Amniotic epithelial cell (primary cell): ENCODE measurements at places on chromosomes 16 and 17.
A peak's percentile ranks its signal among the peaks of the same experiment; 100 is the strongest.

DNA sequence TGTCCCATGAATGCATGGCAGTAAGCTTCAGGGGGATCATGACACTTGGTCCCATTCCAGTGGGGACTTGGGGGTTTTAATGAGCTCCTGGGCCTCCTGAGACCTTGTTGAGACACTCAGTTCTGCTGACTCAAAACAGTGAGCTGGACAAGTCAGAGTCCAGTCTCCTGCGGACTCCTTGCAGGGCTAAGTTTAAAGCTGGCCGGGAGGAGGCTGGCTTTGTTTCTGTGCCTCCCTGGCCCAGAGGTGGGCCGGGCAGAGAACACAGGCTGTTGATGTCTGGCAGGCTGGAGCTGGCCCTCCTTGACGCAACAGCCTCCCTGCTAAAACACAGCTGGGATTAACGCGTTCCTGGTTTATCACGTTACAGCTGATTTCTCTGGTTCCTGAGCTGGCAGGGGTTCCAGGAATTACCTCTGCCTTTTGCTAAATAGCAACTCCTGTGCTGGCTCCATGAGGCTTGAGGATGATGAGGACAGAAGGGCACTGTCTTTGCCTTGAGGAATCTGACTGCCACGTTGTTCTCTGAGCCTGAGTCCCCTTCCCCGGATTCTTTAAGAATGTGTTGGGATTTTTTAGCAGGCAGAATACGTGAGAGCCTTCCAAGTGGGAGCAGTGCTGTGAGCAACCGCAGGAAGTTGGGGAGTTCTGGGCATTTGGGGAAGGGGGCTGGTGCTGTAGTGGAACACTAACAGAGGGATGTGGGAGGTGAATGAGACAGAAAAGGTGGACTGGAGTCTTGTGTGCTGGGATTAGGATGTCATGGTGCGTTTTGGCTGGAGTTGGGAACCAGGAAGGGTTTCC is 2.0 kb downstream of the GPT2 start:
- DNase-seq = peak; percentile 80

GRCh38 chr17:28973425-28973824 is 22.1 kb upstream of the PHF12 start:
- DNase-seq = peak; percentile 68

DNA sequence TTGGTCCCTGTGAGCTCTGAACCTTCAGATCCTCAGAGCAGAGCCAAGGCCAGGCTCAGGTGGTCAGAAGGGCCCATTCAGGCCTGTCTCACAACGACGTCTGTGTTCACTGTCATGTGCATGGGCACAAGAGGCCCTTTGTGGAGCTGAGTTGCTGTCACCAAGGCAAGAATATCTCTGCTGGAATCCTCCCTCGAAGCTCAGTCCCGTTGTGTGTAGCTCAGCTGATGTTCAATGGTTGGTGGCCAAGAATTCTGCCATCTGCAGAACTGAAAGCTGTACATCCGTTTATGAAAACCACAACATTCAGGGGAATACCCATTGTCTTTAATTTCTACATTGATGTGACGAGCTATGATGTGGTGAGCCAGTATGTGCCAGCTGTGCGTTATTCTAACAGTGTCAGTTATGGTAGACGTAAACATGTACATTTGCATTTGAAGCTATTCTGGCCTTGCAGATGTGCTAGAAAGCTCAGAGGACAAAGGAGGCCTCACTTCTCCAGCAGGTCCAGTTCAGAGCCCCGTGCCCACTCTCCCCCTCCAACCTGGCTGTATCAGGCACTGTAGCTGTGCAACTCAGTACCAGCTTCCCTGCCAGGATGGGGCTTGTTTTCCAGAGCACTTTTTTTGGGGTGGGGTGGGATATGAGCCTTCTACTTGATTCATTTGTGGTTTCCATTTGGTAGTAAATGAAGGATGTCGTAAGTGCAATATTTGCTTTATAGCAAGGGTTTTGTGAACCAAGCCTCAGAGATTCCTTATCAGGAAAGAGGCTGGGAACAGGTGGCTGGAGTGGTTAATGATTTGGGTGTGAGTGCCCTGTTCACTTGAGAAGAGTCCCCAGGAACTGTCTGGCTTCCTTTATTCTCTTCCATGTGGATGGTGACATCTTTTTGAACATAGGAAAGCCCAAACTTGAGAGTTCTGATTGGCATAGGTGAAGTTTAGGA is 56.1 kb downstream of the B9D1 start:
- no peak for DNase-seq

DNA sequence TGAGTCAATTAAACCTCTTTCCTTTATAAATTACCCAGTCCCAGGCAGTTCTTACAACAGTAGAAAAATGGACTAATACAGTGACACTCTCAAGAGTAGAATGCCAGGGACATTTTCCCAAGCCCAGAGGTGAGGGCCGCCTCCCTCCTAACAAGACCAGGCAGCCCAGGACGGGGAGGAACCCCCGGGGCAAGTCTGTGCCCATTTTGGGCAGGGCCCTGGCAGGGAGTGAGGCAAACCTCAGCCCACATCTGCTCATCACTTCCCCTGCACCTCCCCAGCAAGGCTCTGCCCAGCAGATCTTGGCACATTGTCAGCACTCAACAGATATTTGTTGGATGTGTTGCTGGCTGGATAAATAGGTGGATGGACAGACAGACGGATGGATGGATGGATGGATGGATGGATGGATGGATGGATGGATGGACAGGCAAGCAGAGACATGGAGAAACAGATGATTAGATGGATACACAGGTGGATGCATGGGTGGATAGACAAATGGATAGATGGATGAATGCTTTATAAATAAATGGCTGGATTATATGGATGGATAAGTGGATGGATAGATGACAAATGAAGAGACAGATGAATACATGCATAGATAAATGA is 271.3 kb downstream of the PARN start:
- DNase-seq = no peak

GRCh38 chr17:8745586-8746500 is 1.2 kb upstream of the CCDC42 start:
- peak; percentile 40 for DNase-seq

- DNase-seq = peak; percentile 30
These were observed 5.9 kb downstream of the PAM16 start for GRCh38 chr16:4344983-4345835.

DNA sequence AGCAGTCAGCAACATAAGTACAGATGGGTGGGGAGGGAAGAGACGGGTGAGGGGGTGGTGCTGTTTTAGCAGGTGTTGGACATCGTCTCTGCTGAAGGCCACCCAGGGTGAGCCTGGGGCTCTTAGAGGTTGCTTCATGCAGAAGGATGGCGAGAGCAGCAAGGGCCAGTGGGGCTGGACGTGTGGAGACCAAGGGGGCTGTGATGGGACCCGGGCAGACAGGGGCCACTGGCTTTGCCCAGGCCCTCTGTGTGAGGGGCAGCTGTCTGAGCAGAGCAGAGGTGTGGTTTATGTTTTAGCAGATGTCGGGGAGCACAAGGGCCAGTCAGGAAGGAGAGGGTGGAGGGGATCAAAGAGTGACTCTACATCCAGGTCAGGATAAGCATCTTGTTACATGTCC is 4.8 kb downstream of the NARF start:
- no peak for DNase-seq

- DNase-seq = no peak
These were observed 100.4 kb downstream of the STX8 start for GRCh38 chr17:9475101-9475658.

- DNase-seq = no peak
These were observed 29.7 kb downstream of the FANCA start for GRCh38 chr16:89786474-89787364.

DNA sequence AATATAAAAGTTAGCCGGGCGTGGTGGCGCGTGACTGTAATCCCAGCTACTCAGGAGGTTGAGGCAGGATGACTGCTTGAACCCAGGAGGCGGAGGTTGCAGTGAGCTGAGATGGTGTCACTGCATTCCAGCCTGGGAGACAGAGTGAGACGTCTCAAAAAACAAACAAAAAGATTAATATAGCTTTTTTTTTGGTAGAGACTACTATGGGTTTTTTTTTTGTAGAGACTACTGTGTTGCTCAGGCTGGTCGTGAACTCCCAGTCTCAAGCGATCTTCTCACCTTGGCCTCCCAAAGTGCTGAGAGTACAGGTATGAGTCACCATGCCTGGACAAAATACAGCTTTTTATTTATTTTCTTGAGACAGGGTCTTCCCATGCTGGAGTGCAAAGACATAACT is 20.2 kb downstream of the ZNRF1 start:
- no peak for DNase-seq

- no peak for DNase-seq
These were observed 1.8 kb downstream of the LCAT start for GRCh38 chr16:67942200-67942509.

- peak; percentile 99 for DNase-seq
These were observed 75.8 kb upstream of the ZNF469 start for GRCh38 chr16:88306860-88307545.

- DNase-seq = no peak
These were observed 78.9 kb downstream of the TMC6 start for GRCh38 chr17:78049609-78050008.

GRCh38 chr17:43900183-43900857 is 7.0 kb downstream of the MPP2 start:
- peak; percentile 58 for DNase-seq

- no peak for DNase-seq
These were observed at the start of gene TMC5 for GRCh38 chr16:19417640-19418039. Gene TMC5 (plus strand): TSS chr16:19417883. CDS start chr16:19440039, 22,156 bp downstream.

GRCh38 chr16:11665071-11665491 is 3.2 kb upstream of the SNN start:
- no peak for DNase-seq

- DNase-seq = no peak
These were observed 7.9 kb downstream of the ELMO3 start for GRCh38 chr16:67206838-67207248.

DNA sequence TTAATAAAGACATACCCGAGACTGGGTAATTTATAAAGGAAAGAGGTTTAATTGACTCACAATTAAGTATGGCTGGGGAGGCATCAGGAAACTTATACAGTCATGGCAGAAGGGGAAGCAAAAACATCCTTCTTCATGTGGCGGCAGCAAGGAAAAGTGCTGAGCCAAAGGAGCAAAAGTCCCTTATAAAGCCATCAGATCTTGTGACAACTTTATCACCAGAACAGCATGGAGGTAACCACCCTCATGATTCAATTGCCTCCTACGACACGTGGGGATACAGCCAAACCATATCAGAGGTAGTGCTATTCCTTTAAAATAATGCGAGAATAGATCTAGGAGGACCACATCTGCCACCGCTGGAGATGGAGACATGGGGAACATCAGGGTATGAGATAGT is 9.0 kb downstream of the C16orf54 start:
- DNase-seq = no peak

DNA sequence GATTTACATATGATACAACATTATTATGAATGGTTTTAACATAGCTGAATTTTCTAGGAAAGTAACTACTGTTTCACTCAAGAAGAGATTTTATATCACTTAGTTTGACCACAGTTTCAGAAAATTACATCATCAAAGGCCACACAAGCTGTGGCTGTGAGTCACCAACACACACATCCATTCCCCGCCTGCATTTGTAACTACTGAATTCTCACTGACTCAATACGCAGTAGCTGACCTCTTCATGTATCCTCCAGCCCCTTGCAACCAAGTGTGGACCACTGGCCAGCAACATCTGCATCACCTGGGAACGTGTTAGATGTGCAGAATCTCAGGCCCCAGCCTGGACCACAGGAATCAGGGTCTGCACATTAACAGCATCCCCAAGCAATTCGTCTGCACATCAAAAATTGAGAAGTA is 197.6 kb downstream of the XYLT1 start:
- peak; percentile 78 for DNase-seq

GRCh38 chr17:39812466-39812865 is 51.6 kb downstream of the IKZF3 start:
- DNase-seq = no peak

GRCh38 chr16:54062361-54063278 is 224.0 kb downstream of the IRX3 start:
- DNase-seq = no peak

DNA sequence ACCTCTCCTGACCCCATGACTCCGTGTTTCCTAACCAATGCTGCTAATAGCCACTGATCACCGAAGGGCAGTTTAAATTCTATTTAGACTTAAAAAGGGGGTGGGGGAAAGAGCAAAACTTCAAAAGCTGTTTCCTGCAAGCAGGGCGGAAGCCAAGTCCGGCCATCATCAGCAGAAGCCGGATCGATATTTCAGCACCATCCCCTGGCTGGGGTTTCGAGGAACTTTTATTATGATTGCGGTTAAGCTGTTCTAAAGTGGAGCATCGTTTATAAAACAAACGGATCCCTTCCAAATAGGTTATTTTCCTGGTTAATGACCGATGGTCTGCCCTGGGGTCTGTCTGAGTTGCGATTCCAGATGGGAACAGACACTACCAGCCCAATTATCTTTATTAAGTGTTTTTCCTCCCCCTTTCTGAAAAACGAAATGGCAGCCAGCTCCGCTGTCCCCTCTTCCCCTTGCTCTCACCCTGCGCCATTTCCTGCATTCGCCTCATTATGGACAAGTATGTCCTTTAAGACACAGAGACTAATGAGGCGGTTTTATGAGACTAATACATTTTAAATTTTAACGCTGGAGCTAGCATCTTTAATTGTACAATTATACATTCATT is 76.1 kb upstream of the IRX3 start:
- DNase-seq = no peak

DNA sequence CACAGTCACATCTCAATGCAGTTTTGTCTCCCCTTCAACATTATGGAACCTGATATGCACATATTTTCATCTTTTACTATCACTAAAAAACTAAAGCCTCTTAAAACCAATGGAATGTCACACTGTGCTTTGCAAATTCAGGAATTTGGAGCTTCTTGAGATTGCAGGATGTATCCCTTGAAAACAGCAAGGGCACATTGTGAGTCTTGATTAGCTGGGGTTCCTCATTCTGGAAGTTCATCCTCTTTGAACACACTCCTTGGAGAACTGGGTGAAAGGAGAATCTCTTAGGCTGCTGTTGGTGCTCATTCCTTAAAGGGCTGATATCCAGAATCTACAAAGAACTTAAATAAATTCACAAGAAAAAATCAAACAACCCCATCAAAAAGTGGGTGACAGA is 21.1 kb upstream of the MYOCD start:
- DNase-seq = no peak

DNA sequence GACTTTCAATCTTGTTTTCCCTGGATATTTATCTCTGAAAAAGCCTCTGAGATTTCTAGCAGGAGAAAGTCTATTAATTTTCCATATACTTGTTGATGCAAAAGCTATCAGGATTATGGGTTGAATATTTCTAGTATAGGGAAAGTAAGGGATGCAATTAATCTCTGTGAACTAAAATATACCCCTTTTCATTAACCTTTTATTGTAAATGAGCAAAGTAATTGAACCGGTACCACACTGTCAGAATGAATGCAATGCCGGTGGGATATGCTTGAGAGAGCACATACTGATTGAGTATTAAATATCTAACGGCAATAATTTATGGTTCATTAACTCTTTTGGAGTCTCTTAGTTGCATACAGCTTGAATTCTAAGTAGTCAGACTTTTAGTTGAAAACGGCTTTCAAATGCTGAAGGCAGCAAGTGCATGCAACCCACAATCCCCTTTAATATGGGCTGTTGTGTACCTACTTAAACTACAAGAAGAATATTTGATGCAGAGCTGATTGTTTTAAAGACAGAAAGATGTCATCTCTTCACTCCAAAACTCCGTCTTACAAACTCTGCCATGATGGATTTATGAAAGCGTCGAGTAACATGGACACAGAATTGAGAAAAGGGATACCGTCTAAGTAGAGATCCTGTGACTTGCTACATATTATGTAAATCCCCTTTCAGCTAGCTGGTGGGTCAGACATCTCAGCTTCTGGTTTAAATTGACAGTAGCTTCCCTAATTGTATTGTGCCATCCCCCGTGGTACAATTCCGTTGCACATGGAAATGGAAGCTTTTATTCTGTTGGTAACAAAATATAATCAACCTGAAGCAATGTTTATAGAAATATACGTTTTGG is 141.3 kb upstream of the CDH8 start:
- DNase-seq = no peak
